Activated CD4-positive, CD25-positive, alpha-beta regulatory T cell (primary cell): ENCODE measurements at places on chromosomes 5 and 9.

GRCh38 chr5:96022971-96023370, 61.3 kb upstream of the ELL2 start:
- no peak for DNase-seq

- no peak for DNase-seq
Measured at GRCh38 chr5:179900711-179901110, 7.0 kb downstream of the TBC1D9B start.

- no peak for DNase-seq
Measured at GRCh38 chr9:98810102-98810842, 2.8 kb downstream of the GALNT12 start.

- no peak for DNase-seq
Measured at GRCh38 chr9:69460012-69460411, 135.0 kb downstream of the ENTREP1 start.

DNA sequence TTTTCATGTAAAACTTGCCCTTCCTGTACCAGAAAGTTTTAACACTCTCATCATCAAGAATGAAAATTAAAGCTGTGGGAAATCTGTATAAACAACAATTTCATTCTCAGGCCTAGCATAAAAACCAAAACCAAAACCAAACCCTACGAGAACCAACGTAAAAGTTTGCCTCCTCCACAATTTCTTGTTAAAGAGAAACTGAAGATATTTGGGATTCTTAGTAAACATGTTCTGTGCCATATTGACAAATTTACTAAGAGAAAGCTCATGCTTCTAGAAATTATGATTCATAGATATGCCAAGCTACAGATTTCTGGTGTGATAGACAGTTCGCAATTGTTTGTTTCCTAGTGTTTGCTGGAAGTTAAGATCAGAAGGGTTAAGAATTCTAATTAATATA, 801.0 kb upstream of the NUDT12 start:
- no peak for DNase-seq

GRCh38 chr5:50328193-50328729, 112.8 kb downstream of the EMB start:
- DNase-seq, result no peak

DNA sequence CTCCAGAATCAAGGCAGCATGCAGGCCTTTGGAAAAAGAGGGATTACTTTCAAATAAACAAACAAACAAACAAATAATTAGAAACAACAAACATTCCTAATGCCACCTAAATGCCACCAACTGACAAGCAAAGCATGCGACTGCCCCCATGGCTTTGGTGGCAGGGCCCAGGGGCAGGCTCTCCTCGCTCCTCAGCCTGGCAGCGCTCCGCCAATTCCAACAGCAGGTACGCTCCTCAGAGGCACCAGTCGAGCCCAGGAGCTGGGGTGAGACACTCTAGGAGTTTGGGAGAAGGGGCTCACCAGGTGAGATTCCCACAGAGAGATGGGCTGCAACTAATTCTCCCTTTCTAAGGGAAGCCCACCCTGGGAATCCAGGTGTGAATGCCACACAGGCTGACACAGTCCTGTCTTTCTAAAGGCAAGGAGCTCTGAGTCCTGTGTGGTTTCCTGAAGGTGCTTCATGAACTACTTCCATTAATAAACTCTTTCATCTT, 27.8 kb downstream of the CSF2 start:
- no peak for DNase-seq

- no peak for DNase-seq
Measured at GRCh38 chr9:122342323-122343050, 28.3 kb upstream of the PTGS1 start.

- DNase-seq, result peak; percentile 45
Measured at GRCh38 chr5:142012792-142013388, at the start of gene GNPDA1. Gene GNPDA1 (minus strand): TSS chr5:142013027. CDS start chr5:142012035, 992 bp downstream.

- no peak for DNase-seq
Measured at GRCh38 chr5:135052511-135053145, 18.6 kb upstream of the PITX1 start.

GRCh38 chr5:129658801-129659200, 89.1 kb upstream of the MINAR2 start:
- no peak for DNase-seq

- no peak for DNase-seq
Measured at GRCh38 chr5:78731884-78732283, 83.3 kb upstream of the LHFPL2 start.

GRCh38 chr5:39273314-39273954, 54.1 kb upstream of the FYB1 start:
- DNase-seq, result no peak

DNA sequence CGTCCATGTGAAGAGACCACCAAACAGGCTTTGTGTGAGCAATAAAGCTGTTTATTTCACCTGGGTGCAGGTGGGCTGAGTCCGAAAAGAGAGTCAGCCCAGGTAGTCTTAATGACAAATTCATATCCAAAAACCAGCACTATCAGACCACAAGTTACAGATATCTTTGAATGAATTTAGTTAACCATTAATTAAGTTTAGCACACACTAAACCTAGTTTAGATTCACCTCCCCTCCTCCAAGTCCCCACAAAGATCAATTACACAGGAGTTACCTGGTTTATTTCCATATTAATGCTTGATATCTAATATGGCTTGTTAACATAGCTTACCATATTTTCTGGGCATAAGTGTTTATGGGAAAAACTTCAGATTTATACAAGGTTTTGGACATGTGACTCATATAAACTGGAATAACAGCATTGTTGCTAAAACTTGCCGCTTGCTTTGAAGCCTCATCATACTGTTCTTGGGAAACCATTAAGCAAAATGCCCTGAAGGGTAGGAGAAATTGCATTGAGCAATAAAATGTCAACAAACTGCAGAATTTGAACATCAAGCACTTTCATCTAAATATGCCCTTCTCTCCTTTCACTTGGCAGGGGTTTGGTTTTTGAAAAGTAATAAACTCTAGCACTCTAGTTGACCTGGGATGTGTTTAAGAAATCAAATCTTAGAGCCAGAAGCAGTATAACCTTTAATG, 166.9 kb downstream of the SNCAIP start:
- no peak for DNase-seq

DNA sequence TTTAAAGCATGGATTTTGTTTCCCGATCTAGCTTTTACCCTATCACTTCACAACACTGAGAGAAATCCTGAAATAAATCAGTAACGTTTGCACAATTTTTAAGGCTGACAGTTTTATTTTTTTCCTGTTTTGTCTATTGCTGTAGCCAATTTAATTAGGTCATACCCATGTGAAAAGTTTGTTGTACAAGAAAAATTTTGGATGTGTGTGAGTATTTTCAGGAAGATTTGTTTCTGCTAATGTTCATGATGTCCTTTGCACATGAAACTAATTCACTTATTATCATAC, 237.8 kb downstream of the ARRDC3 start:
- no peak for DNase-seq

DNA sequence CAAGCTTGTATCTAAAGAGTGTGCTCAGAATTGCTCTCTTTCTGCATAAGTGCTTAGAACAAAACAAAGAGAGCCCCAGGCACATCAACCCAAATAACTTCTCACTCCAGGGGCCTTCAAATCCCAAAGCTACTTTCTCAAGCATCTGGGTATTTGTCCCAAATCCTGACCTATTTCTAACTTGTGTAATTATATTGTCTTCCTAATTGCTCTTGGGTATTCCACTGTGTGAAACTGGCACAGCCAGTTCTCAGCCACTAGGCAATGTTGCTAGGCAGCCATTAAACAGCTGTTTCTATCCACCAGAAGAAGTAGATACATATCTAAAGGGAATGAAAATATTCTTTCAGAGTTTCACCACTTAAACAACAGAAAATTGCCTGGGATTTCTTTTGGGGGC, 198.8 kb downstream of the PRELID2 start:
- no peak for DNase-seq

DNA sequence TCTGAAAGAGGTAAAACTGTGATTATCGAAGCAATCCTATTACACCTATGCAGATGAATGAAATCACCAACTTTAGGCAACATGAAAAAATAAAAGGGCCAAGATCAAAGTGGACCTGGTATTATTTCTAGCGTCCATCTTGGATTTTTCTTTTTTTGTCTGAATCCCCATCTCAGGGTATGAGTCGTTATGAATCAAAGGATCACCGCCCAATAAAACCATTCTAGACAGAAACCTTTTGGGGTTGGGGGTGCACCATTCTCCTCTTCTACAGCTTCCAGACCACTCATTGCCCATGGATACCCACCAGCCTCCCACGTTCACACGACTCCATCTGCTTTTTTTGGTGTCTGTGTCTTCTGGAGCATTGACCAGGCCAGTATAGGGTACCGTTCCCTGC, 33.4 kb downstream of the MAP1B start:
- no peak for DNase-seq

GRCh38 chr5:32916648-32917047, 205.5 kb downstream of the NPR3 start:
- DNase-seq, result no peak

DNA sequence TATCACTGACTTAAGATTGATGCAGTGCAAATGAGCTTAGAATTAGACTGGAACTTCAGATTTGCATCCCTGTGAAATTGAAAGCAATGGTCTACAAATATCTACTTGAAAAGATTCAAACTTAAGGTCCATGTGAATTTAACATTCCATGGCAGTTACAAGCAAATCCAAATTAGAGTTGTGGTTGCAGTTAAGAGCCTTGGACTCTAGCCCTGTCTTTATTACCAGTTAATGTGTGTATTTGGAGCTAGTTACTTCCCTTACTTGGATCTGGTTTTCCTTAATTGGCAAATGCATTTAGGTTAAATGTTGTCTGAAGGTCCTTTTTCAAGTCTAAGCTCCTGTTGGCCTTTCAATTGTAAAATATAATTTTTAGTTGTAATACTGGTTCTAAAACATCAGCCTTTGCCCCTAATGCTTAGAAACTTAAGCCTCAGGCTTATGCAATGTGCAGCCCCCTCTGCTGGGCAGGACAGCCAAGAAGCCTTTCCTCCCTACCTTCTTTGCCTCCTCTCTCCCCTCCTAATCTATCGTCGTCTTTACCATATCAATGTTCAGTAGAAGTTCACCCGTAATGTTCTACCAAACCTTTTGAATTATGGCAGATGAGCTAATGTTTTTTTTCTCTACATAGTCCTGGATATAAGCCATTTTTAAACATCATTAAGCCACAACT, 59.5 kb downstream of the ERMP1 start:
- no peak for DNase-seq

GRCh38 chr9:19162026-19162366, 34.7 kb upstream of the PLIN2 start:
- DNase-seq, result no peak

GRCh38 chr9:38359689-38360385, 32.7 kb upstream of the ALDH1B1 start:
- DNase-seq, result no peak

DNA sequence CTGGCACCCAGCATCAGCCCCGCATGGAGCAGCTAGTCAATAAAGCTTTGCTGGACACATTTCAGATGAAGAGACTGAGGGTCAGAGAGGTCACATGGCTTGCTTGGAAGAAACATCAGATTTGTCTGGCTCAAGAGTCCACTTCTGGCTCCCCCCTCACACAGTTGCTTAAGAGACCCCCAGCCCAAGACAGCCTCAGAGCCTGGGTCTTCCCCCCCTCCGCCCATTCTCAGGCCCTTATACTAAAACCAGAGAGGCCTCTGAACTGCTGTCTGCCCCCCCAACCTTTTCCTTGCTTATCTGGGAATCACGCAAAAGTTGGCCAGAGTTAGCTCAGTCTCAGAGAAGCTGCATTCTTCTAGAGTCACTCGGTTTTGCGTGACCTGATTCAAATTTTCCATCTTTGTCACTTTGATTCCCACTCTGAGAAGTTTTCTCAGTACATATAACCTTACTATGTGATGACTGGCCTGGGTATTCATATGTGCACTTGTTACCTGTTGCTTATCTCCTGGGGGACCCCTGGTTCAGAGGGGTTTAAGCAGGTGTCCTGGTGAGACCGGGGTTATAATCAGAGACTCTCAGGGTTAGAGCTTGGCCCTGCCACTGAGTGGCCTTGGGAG, 145.4 kb upstream of the IER5L start:
- no peak for DNase-seq

GRCh38 chr5:27450607-27451006, 412.2 kb upstream of the CDH9 start:
- DNase-seq, result no peak

GRCh38 chr9:32384002-32384363, 460 bp upstream of the ACO1 start:
- DNase-seq, result no peak

DNA sequence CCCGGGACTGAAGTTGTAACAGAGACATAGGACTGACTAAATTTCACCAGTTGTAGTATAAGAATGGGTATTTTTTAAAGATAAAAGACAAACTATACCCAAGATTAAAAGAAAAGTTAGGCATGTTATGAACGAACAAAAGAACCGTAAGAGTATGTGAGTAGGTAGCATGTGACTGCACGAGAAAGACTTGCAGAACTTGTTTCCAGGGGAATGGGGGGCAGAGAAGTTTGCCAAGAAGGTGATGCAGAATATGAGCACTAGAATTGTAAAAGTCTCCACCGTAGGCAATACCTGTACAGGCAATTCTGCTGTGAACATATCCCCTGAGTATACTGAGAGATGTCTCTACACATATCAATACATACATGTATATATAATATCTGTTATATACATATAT, 614.7 kb downstream of the PRELID2 start:
- no peak for DNase-seq

DNA sequence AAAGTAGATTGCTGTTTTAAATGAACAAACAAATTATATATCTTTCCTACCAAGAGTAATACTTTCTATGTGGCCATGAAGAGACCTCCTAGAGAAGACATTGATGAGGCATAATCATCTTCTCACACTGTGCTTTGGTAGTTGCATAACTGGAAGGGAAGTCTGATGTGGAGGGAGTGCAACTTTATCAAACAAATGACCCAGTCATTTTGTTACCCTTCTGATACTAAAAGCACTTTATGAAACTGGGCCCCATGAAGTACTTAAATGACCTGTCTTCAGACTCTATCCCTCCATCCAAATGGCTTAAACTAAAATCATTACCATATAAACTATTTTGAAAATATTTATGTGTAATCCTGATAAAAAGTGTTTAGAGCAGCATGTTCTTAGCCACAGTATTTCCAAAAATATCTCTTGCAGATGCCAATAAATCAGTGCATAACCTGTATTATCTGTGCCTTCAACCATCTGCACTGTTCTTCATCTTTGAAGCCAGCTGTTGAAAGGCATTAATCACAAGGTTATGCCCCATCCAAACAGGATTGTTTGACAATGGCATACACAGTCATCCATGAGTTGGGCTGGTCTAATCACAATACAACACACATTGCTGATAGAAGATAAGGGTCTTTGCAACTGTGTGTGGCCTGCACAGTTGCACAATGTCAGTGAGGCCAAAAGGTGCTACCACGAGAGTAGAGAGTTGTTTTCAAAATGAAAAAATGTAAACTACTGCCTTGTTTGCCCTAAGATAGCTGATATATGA, 31.9 kb upstream of the MIER3 start:
- no peak for DNase-seq

DNA sequence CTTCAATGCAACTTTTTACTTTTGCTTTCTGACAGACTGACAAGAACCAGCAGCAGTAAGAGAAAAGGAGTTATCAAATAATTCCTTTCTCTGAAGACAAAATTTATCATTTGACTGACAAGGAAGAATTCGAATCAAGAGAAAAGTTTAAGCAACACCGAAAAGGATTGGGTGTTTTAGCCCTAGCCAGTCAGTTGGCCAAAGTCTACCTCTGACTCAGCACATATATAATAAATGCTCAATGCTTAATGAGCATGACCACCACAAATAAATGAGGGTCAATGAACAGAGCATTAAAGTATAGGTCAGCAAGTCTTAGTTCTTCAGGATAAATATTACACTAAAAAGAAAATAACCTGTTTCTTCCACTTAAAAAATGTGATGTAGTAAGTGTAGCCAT, 1603.5 kb upstream of the C9orf72 start:
- DNase-seq, result no peak
